ENCODE measurements at places on chromosomes 5 and 9.

GRCh38 chr5:10106806-10107205, 142.9 kb downstream of the ATPSCKMT start:
- no peak for DNase-seq

DNA sequence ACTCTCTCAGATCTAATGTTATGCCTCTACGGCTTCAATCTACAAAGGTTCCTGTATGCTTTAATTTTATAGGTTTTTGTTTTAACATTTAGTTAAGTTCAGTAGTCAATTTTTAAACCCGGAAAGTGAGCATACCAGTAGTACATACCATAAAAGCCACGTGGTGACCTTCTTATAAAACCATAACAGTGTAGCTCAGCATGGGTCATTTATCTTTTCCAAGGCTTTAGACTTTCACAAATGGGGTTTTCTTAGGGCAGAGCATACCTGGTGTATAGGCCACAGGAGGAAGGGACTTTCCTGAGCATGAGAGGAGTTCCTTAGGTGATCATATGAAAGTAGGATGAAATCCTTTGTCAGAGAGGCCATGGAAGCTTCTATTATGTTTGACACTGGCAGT, 23.2 kb downstream of the ECM2 start:
- DNase-seq, result no peak

DNA sequence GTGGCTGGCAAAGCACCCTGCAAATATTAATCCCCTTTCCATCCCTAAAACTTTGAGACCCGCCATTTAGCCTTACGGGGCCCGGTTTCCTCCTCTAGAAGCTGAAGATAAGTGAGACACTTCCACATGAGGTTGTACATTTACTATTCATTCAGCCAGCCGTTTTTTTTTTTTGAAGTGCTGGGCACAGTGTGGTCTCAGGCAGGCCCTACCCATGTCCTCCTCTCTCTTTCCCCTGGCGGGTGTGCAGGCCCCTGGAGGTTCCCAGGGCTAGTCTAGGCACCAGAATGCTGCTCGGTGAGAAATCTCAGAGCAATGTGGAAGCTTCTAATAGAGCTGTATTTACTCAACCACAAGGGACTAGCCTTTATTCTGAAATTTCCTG, 107.4 kb upstream of the LARP1 start:
- DNase-seq, result no peak

DNA sequence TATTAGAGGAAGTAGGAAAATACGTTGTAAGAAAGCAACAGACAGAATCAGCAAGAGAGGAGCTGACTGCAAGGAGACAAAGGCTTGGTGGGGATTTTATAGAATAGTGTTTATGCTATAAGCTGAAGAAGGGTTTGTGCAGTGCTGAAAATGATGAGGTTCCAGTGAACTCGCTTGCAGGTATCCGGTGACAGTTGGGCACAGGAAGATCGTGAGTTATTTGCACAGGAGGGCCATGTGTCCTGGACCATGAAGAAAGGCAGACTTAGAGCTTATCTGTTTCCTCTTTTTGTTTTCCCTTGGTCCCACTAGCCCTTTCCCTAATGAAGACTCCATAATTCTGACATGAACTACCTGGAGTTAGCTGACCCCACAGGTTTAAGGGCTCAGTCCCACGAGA, 61.4 kb downstream of the NXNL2 start:
- no peak for DNase-seq

DNA sequence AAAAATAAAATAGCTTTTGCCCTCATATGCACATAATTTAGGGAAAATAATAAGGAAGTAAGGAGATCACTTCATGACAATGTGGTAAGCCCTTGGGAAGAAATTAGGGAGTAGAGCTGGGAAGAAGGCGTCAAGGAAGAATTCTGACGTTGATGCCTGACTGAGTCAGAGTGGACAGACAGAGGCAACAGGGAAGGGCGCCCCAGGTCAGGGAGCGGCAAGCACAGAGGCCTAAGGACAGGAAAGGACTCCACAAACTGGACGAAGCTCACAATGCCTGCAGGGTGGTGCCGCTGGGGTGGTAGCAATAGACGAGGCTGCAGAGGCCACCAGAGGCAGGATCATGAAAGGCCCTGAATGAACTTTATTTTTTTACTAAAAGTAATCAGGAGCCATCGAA, 7.6 kb downstream of the DRD1 start:
- DNase-seq, result no peak

GRCh38 chr9:81619353-81620001, 69.9 kb downstream of the TLE1 start:
- DNase-seq, result no peak
